ENCODE measurements at places on chromosomes 13 and 19. TPM values are rescaled to one million over a fixed set of nuclear protein-coding genes. Genes with fewer than 3 reads are reported as not detected.

KIR3DL1 gene
- total RNA-seq, result not detected

MYPOP gene
- total RNA-seq, result 3.5 TPM

PNMA8B gene
- 1.6 TPM for total RNA-seq

LILRA2 gene
- total RNA-seq, result not detected

ZNF653 gene
- 5.2 TPM for total RNA-seq

FAM83E gene
- total RNA-seq, result 0.23 TPM

SPRY2 gene
- 57.7 TPM for total RNA-seq

All from smooth muscle cell of the pulmonary artery (primary cell).